ENCODE measurements at places on chromosomes 4 and X.

- DNase-seq, result no peak
Observed at GRCh38 chr4:58553679-58554078, 1443.5 kb upstream of the IGFBP7 start.

DNA sequence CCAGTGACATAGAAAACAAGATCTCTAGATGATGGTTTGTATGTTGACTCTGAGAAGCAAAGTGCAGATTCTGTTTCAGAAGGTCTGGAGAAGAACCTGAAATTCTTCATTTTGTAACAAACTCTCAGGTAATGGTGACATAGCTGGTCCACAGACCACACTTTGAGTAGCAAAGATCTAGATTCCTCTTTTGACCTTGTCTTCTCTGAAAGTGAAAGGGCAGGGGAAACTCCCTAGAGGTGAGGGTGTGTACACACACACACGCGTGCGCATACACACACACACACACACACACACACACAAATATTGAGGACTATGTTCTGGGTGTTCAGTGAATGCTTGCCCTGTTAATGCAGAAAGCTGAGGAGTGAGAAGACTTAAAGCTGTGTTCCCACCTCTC lies 110.1 kb downstream of the NHSL2 start:
- no peak for DNase-seq

GRCh38 chrX:106144755-106145639 lies 23.1 kb upstream of the PWWP3B start:
- no peak for DNase-seq

- no peak for DNase-seq
Observed at GRCh38 chr4:4377732-4378460, 9.0 kb upstream of the NSG1 start.

- no peak for DNase-seq
Observed at GRCh38 chr4:44756559-44756958, 30.2 kb upstream of the GNPDA2 start.

Measured in DMS79 treated with DMSO at 0.1 percent for 48 hours (cell line).